Keratinocyte (primary cell): ENCODE measurements at places on chromosomes 7 and 10.

DNA sequence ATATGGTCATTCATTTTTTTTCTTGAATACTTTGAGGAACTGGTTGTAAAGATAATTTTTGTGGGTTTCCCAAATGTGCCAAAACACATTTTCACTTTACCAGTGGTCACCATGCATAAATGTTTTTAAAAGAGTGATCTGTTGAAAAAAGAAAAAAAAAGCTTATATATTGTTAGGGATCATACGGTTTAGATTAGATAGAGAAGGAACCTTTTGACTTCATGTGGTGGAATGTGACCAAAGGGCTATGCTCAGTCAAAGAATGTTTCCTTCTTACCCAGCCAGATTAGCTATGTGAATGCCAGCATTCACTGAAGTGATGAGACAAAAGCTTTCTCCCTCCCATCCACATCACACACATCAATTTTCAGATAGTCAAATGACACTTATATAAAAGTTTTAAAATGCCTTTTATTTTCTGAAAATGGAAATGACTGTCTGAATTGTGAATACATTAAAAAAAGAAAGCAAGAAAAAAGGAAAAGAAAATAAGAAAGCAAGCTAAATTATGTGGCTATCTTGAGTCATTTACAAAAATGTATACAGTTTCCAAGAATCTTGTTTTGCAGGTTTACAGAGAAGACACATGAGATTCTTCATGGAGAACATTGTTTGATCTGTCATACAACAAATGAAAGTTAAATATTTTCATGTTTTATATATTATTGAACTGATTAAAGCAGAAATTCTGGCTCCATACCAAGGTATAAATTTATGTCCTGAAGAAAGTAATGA is 8.6 kb upstream of the CPED1 start:
- no peak for DNase-seq

DNA sequence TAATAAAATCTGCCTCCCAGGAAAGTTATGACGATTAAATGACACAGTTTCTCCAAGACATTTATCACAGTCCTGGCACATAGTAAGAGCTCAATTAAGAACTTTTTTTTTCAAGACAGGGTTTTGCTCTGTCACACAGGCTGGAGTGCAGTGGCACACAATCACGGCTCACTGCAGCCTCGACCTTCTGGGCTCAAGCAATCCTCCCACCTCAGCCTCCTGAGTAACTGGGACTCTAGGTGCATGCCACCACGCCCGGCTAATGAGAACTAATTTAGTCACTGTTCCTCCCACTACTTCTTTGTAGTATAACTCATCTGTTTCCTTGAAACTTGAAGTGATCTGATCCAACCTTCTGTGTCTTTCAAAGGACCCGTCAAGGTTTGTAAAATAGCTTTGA is 42.2 kb upstream of the MXI1 start:
- no peak for DNase-seq

DNA sequence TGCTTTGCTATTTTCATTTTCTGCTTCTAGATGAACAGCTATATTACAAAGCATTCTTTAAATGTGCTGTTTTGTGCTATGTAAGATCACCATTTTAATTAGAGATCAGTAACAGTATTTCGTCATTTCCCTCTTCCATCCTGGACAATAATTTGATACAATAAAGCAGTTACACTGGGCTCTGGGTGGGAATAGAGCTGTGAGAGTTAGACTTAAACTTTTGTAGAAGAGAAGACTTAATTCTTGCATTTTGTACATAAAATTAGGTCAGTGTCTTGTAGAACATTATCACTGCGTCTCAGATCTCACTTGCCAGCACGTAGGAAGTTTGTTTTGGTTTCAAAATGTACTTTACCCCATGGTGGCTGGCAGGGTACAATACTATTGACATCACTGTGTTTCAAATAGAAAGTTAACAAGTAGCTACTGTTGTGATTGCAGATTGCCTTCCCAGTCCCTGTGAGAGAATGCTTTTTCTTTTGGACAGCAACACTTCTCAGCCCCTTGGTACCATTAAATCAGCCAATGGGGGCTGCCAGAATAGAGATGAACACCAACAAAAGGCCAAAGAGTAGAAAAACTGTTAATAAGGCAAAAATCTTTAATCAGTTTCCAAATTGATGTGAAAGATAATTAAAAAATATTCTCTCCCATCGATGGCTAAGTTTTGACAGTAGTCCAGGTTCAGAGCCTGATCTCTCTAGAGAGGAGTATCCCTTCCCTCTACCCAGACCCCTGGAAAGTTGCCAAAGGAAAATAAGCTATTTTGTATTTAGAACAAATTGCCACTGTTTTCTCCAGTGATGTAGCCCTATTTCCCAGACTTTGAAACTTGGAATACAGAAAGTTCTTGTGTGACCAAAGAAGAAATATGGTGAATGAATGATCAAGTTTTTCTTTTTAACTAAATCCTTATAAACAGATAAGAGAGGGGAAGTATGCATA is 35.1 kb downstream of the SMNDC1 start:
- DNase-seq, result no peak

DNA sequence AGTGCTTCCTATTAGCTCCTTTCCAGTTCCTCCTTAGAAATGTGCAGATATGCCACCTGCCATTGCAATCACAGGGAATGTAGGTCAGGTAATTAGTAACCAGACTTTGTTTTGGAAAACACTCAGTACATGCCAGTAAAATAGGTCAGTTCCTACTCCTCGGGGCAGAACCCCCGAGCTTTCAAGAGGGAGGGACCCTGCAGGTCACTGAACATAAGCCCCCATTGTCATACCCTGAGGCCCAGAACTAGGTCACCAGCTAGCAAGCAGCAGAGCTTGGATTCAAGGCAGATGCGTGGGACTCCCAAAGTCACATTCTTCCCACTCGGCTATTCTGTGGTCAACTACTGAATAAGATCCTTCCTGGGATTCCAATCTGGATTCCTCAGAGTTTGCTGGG is 104.8 kb downstream of the PPP1R3C start:
- DNase-seq, result no peak

- no peak for DNase-seq
These were observed 160.6 kb downstream of the PRKAG2 start for GRCh38 chr7:151716323-151716722.

GRCh38 chr10:97849687-97850402 is at the start of gene GOLGA7B:
Gene GOLGA7B (plus strand): TSS chr10:97849843. CDS start chr10:97850304, 461 bp downstream.
- DNase-seq, result no peak

DNA sequence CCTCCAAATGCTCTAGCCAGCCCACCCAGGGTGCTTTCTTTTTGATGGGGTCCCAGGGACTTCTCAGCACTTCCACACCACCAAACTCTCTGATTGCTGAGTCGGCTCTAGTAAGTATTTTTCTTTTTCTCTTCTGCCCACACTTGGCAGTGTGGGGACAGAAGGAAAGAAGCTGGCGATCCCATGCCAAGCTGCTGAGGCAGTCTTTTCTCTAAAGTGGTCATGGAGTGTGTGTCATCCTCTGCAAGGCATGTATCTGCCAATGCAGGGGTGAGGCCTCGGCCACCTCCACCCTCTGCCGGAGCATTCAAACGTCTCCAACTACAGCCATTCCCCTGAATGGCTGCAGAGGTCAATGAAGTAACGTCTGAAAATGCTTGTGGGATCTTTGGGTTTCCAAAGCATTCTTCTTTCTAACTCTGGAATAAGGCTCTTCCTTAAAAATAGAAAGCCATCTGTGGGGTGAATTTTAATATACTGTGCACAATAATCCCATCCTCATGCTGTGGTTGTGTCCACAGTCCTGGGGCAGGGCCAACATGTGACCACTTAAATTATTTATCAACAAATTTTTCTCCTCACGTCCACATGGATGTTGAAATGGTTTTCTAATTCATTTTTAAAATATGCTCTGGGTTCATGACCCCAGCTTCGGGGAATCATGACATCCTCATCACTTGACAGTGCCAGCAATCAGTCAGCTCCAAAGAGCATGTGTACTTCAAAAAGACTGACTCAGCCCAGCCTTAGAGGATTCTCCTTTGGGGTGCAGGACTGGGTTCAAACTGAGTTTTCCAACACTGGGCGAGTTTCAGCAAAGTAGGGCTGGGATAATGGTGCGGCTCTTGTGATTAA is 171.3 kb upstream of the ITGB1 start:
- DNase-seq, result peak; percentile 32

DNA sequence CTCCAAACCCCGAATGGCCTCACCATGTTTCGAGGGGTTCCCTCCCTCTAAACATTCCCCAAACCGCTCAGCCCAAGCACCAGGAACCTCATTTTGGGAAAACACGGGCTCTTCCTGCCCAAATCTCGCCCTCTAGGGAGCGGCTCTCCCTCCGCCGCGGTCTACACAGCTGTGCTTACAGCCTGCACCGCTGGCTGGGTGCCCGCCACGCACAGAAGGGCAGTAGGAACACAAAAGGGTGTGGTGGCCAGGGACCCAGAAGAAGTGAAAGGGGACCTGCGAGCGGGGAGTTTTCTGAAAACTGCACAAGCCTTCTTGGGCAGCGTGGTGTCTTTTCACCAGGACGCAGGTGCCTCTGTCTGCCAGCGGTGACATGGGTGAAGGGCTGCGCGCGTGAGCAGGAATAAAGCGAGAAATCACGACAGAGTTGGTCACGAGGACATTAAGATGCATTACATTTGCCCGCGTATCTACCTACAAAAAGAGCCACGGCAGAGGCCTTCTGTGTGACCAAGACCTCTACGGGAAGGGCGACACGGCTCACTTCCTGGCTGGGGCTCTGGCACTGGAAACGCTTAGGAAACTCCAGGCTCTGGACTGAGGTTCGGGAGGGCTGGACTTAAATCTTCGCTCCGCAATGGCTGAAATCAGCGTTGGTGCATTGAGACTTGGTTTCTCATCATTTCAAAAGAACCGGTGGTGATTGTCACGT is 171.7 kb downstream of the LSM5 start:
- DNase-seq, result no peak

DNA sequence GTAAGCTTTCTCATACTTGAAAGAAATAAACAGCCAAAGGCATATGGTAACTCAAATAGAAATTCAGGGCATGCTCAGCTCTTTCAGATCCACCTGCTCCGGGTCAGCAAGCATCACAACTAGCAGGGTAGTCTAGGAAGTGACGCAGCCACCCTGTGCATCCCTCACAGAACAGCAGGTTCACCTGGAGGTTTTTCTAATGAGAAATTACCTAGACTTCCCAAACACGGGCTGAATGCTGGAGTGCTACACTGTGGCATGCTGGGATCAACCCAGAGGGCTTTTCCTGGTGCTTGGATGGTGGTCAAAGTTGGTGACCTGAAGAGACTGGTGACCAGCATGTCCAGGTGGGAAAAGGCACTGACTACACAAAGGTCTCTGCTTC is 66.8 kb upstream of the DNAJB6 start:
- no peak for DNase-seq
